ENCODE measurements at places on chromosomes 6 and 20.

DNA sequence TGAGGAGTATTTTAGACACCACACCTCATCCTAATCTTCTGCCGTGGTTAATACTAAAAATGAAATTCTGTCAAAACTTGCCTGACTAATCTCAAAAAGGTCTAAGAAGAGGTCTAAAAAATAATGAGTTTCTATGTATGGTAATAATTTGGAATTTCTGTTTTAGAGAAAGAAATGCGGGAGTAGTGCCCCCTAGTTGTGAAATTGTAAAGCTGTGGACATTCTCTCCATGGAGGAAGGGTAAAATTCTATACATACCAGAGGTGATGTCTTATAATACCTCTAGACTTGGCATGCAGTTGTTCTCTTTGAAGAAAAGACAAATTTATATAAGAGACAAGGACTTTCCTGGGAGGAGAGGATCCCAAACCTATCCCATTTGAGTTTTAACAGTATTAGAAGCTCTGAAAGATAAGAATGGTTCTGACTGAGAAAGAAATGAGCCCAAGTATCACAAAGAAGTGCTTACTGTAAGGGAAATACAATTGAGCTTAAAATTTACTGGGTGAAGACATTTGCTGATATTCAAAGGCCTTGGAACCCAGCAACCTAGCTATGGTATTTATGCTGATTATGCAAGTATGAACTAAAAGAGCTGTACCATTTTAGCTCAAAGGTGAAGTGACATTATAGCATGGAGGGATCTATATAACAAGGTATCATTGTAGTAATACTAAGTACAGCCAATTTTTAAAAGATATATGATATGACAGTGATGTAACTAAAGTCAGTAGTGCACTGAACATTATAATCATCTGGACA lies 5.1 kb upstream of the EPHA7 start:
- DNase-seq: no peak

DNA sequence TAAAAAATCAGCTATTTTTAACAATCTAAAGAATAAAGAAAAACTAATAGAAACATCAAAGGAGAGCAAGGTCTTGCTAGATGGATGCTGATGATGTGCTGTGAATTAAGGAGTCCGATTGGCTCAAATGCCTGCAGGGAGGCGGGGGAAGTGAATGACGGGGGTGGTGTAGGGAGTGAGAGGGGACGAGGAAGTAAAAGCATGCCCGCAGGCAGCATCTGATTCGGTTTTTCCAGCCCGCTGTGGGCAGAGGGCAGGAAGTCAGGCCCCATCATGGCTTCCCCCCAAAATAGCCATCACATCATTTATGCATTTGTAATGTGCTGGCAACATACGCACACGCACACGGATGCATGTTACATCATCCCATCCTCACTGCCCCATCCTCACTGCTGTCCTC lies 10.3 kb downstream of the RSPO4 start:
- DNase-seq: no peak

- no peak for DNase-seq
Observed at GRCh38 chr6:4971851-4972250, 32.0 kb downstream of the RPP40 start.

- no peak for DNase-seq
Observed at GRCh38 chr20:21049305-21049828, 56.8 kb downstream of the LINC00237 start.

GRCh38 chr6:150083839-150084238 lies 14.9 kb upstream of the ULBP3 start:
- DNase-seq: no peak

GRCh38 chr20:53547664-53548239 lies 45.9 kb downstream of the ZNF217 start:
- peak; percentile 1 for DNase-seq

GRCh38 chr6:46828939-46829338 lies 35.8 kb downstream of the MEP1A start:
- DNase-seq: no peak

DNA sequence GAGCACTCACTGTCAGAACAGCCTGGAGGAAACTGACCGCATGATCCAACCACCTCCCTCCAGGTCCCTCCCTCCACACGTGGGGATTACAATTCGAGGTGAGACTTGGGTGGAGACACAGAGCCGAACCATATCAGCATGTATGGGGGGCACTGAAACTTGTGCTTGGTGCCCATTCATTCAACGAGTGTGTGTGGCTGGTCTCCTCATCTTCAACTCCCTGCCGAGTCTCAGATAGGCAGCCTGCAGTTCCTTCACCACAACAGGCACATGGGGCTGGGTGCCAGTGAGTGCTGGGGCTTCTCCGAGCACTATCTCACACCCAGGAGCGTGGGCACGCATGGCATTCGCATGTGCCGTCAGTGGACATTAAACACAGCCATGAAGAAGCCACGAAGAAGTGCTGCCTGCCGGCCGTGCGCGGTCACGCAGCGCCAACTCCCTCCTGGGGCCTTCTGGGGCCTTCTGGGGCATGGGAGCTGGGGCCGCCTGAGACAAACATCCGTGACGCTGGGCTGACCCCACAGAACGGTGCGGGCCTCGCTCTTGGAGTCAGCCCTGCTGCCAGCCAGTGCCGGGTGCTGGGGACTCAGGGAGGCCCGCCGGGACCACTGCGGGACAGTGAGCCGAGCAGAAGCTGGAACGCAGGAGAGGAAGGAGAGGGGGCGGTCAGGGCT lies 714 bp upstream of the RTEL1 start:
- DNase-seq: no peak

DNA sequence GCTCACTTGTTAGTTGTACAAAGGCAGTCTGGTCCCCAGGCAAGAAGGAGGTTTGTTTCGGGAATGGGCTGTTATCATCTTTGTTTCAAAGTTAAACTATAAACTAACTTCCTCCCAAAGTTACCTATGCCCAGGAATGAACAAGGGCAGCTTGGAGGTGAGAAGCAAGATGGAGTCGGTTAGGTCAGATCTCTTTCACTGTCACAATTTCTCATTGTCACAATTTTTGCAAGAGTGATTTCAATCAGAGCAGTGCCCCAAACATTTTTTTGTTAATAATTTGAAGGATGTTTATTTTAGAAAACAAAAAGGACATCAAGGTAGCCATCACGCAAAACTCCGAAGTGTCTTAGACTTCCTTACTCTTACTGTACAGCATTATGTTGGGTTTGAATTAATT lies 170.8 kb downstream of the NFATC2 start:
- no peak for DNase-seq

DNA sequence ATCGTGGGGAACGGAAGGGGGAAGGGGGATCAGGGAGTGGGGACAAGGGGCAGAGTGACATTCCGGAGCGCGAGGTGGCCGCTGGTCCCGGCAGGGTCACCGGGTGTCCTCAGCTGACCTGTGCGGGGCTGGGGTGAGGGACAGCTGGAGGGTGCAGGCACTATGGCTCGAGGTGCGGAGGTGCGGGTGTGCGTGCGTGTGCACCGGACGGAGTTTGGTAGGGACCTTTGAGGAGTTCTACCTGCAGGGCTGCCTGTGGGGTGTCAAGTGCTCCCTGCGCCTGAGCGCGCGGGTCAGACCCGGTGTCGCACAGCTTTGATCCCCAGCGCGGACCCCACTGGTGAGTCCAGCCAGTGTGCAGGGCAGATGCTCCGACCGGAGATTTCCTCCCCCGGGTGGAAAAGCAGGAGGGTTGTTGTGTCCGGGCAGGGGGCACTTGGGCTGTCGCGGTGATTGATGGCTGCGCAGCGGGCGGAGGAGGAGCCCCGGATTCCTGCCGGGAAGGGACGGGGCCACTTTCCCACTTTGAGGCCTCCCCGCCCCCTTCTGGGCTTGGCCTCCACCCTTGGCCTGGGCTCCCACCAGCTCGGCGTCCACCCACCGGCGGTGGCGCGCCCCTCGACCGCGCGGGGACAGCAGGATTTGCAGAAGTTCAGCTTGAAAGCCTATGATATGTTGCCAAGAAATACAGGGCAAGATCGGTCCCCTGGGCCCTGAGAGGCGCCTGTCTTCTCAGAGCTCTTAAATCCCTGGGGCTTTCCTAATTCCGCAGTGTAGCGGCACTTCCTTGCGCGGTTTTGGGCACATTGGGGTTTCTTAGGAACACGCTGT lies 658 bp downstream of the RIN2 start:
- DNase-seq: no peak

DNA sequence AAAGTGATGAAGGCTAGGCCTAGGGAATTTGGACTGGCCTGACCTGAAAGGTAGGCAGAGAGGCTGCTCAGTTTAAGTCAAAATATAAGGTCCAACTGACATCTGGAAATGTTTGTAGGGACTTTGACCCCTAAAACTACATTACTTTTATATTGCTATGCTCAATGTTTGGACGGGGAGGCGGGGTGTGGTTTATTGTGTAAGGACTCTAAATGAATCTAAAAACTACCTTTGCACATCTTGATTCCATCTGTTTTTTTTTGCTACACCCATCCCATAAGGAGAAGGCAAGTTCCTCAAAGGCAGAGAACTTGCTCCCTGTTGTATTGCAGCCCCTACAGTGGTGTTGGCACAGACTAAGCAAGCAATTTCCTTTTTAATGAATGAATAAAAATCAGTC lies 227.1 kb downstream of the HACE1 start:
- DNase-seq: no peak

- no peak for DNase-seq
Observed at GRCh38 chr6:163963205-163964120, 548.9 kb downstream of the QKI start.

GRCh38 chr20:53778041-53778516 lies 184.4 kb upstream of the ZNF217 start:
- DNase-seq: no peak

- DNase-seq: no peak
Observed at GRCh38 chr6:69349771-69350170, 447.0 kb downstream of the LMBRD1 start.

DNA sequence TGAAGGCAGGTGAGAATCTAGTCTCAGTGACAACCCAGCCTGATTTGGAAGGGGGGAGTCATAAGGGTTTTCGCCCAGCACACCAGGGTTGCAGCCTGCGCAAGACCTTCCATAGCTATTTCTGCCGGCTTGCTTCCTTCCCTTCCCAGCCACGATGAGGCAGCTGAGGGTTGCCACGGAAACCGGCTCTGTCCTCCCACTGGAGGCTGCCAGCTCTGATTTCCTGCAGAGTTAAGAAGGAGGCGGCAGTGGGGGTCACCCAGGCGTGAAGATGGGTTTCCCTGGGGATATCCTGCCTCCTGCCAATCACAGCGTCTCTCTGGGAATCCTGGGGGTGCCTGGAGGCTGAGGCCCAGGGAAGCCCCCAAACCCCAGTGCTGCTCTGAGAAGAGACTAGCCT lies 23.1 kb upstream of the KCNB1 start:
- DNase-seq: peak; percentile 91

- peak; percentile 98 for DNase-seq
Observed at GRCh38 chr20:63357921-63358905, 2.9 kb downstream of the CHRNA4 start.

DNA sequence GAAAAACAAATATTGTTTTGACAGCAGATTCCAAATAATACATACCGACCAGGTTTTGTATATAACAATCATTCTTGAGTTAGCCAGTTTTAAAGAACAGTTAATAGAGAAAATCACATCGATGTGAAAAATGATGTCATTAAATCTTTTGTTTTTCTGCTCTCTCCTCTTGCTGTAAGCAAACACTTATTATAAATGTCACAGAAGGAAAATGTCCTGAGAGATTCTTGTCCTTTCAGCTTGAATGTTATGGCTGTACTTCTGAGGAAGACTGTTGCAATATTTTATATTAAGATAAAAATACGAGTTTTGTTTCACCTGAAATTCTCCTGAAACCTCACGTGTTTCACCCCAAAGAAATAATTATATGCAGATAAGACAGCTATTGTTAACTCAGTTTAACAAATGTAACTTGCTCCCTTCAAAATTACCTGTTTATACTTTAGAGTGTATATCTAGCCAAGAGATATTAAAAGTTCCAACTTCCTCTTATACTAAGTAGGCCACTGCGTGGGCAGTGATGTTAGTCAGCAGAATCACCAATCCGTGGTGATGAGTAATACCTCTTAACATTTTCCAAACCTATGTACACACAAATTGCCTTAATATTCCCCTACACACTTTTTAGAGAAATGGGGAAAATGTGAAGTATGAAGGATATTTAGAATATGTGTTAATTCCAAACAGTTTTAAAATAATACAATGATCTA lies 1111.4 kb upstream of the CITED2 start:
- no peak for DNase-seq

GRCh38 chr20:62740286-62741141 lies 31.9 kb downstream of the NTSR1 start:
- DNase-seq: no peak

DNA sequence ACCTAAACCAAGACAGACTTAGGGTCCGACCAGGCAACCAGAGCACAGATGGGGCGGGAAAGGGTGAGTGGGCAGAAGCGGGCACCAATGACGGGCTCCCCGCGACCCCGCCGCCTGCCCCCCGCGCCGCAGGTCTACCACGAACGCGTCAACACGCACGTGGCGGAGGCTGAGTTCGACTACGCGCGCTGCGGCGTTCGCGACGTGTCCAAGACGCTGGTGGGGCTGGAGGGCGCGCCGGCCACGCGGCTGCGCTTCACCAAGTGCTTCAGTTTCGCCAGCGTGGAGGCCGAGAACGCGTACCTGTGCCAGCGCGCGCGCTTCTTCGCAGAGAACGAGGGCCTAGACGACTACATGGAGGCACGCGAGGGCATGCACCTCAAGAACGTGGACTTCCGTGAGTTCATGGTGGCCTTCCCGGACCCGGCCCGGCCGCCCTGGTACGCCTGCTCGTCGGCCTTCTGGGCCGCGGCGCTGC lies 5.1 kb downstream of the TMEM151B start:
- no peak for DNase-seq

DNA sequence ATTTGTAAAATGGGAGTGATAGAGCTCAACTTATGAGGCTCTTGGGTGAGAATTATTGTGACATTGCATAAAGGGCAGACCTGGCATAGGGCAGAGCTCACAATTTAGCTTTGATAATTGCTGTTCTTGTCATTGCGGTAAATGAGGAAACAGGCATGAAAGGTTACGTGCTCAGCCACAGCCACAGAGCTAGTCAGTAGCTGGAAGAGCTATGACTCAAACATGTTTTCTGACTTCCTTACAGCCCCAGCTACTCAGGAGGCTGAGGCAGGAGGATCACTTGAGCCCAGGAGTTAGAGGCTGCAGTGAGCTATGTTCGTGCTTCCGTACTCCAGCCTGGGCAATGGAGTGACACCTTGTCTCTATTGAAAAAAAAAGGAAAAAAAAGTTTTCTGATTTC lies 3.5 kb upstream of the GHRH start:
- no peak for DNase-seq

DNA sequence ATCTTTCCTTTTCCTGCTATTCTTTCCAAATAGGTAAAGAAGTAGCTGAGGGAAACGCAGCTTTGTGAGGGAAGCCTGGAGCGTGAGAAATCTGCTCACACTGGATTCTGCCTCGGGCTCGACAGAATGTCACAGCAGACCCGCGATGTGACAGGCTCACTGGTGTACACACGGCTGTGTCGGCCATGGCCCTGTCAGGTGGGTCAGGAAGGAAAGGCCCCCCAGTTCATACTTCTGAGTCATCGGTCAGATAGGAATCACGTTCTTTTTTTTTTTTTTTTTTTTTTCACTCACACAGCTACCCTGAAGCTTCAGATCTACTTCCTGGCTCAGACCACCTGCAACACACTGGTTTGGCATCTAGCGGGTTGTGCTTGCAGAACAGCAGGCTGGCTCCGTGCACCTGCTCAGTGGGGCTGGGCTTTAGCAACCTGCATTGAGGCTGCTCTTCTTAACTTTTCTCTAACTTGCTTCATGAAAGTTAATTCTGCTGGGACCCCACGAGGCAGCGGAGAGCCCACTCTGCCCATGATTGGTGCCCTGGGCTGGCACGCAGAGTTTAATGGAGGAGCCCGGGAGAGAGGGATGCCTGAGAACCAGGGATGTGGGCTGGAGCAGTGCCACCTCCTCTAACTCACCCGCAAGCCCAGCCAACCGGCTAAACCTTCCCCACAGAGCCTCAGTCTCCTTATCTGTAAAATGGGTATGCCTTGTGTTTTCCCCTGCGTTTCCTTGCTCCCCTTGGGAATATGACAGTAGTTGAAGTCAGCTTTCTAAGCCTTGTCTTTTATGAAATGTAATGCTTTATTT lies 61.5 kb upstream of the FNDC1 start:
- DNase-seq: no peak

Measured in COR-L47 (cell line).